ENCODE measurements at places on chromosomes 7 and 10.

- no peak for DNase-seq
These were observed 24.7 kb upstream of the NUB1 start for GRCh38 chr7:151316896-151317295.

DNA sequence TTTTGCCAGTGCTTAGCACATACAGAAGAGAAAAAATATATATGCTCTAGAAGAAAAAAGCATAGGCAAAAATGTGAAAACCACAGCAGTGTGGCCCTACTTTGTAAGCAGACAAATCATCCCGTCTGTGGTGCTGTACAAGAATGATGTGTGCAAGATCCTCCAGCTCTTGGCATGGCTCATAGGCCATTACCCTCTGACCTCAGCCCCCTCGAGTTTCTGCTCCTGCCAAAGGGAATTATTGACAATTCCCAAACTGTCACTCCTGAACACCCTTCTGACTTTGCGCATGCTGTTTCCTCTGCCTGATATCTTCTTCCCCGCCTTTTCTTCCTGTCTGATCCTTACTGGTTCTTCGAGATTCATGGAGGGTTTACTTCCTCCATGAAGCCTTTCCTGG, 27.1 kb downstream of the PLA2G12B start:
- no peak for DNase-seq

DNA sequence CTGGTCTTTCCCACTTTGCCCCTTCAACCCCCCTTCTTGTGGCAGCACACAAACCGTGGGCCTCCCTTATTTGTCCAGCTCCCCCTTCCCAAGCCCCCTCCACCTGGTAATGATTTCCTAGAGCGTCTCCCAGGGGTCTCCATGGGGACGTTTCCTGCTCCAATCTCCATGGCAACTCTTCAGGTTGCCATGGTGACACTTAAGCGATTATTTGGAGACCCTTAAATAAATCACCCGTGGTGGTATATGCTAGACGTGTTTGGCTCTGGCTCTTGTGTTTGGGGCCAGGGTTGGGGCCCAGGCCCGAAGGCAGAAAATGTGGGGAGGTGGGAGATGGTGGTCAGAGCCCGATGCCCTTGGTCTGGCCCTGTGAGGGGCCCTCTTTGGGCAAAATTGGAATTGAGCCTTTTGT, 41.1 kb upstream of the DLG5 start:
- no peak for DNase-seq

- no peak for DNase-seq
These were observed 34.6 kb downstream of the MALSU1 start for GRCh38 chr7:23333671-23334246.

DNA sequence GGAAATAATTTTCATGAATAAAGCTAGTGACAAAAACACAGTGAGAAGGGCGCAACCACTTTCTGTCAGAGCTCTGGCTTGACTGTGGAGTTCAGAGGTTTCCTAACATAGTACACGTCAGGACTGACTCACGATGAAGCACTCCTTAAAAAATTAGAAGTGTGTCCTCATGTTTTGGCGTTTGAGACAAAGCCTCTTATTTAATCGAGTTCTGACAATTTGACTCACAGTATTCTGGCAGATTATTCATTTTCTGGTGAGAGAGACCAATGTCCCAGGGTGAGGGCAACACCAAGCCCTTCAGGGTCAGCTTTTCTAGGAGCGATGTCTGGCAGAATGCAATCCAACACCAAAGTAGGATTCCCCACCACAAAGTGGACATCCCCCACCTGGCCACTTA, 108.7 kb downstream of the DIP2C start:
- DNase-seq = no peak

DNA sequence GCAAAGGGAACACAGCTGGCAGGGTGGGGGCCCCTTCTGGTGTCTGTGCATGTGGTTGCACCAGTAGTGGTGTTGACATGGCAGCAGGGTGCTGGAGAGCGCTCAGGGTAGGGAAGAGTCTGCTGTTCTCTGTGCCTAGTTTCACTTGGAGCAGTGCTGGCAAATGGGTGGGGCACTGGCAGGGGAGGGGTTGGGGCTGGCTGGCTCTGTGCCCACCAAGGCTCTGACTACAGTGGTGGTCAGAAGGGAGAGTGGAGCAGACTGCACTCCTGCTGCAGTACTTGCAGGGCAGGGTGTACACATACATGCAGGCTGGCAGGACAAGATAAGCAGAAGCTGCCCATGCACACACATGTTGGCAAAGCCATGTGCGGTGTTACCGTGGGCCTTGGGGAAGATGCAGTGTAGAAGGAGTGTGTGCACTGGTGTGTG, 18.2 kb downstream of the FAM25A start:
- no peak for DNase-seq

- no peak for DNase-seq
These were observed 142.1 kb upstream of the EEPD1 start for GRCh38 chr7:36010656-36011587.

- no peak for DNase-seq
These were observed 118.7 kb upstream of the SEC61G start for GRCh38 chr7:54877683-54878082.

GRCh38 chr10:124971276-124971675, 29.4 kb downstream of the ZRANB1 start:
- no peak for DNase-seq

GRCh38 chr10:76329891-76330575, 898.6 kb downstream of the LRMDA start:
- no peak for DNase-seq

DNA sequence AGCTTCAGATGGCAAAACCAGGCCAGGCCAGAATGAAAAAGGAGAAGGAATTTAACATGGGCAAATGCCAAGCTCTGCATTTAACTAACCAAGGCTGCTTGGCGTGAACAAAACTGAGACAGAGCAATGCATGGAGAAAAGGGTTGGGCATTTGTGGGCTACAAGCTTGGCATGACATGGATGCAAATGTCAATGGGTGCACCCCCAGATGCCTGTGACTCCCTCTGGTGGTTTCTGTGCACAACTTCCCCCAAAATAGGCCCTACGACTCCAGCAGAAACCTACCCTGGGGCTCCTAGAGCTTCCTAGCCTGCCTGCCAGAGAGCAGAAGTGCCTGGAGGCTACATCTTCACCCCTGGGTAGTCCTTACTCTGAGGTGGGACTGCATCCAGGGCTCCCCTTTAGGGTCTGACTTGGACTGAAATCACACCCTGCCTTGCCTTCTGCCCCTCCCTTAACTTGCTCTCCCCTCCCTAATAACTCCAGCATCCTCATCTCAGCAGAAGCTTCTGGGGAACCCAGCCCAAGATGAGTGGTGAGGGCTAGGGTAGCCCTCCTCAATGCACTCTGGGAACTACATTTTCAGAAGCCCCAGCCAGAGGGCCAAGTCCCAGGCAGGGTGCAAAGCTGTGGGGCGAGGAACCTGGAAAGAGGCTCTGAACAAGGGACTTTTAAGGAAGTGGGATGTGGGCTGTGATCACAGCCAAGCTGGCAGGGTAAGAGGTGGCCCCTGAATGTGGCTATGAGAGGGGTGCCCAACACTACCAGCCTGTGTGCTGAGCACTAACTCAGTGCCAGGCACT, 11.3 kb downstream of the GPRIN2 start:
- DNase-seq = no peak

Measured in T-helper 1 cell (primary cell).